ENCODE measurements at places on chromosomes 16 and 17. TPM values are rescaled to one million over a fixed set of nuclear protein-coding genes. Genes with fewer than 3 reads are reported as not detected.

The PALB2 gene
- 11.7 TPM for total RNA-seq

The ZFP90 gene
- 30.3 TPM for total RNA-seq

The KAT8 gene
- total RNA-seq, result 83.8 TPM

The MYCBPAP gene
- 0.72 TPM for total RNA-seq

The CCDC144A gene
- total RNA-seq, result 7.6 TPM

The UMOD gene
- total RNA-seq, result 65.7 TPM

The SNX20 gene
- 6.2 TPM for total RNA-seq

The VMO1 gene
- total RNA-seq, result 3.0 TPM

The ASGR2 gene
- 1.2 TPM for total RNA-seq

The DBF4B gene
- 3.5 TPM for total RNA-seq

The TBC1D3 gene
- not detected for total RNA-seq

The SOX15 gene
- 0.88 TPM for total RNA-seq

The FBXO31 gene
- 34.9 TPM for total RNA-seq

The MPP2 gene
- 1.2 TPM for total RNA-seq

The SDR42E2 gene
- total RNA-seq, result not detected

The PLCG2 gene
- total RNA-seq, result 50.7 TPM

The SEPTIN12 gene
- total RNA-seq, result not detected

The FAM171A2 gene
- total RNA-seq, result 0.94 TPM

The TNFSF13 gene
- total RNA-seq, result 99.2 TPM

The MC1R gene
- total RNA-seq, result 13.5 TPM

The TSPAN10 gene
- 2.1 TPM for total RNA-seq

The OSBPL7 gene
- total RNA-seq, result 21.2 TPM

The XPO6 gene
- total RNA-seq, result 98.8 TPM

The KRTAP3-2 gene
- not detected for total RNA-seq

The CDRT15L2 gene
- not detected for total RNA-seq

The TERB1 gene
- total RNA-seq, result 0.19 TPM

The BORCS6 gene
- total RNA-seq, result 8.6 TPM

The AGRP gene
- total RNA-seq, result not detected

The NPTX1 gene
- total RNA-seq, result 0.31 TPM

All from kidney (tissue), 22 donors.